ENCODE measurements at places on chromosomes 4 and X. TPM values are rescaled to one million over a fixed set of nuclear protein-coding genes. Genes with fewer than 3 reads are reported as not detected.
A peak's percentile ranks its signal among the peaks of the same experiment; 100 is the strongest.

DNA sequence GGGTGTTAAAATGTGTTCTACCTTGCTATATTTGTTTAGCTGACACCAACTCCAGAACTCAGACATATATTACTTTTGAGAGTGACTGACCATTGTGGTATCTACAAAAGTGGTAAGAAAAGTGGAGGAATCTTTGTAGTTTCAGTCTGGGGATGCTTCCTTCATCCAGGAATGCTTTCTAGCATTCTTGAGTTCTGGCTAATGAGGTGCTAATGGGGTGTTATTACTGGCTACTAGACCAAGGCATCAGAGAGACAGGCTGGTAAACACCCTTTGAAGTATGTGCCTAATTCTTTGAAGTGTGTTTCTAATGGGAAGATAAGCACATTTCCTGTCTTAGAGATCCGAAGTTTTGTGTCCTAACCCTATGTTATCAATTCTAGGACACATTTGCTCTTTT lies 310.4 kb downstream of the SPRY1 start:
- no peaks in the 10 kb centered on the region for H3K36me3 ChIP-seq
- H3K4me3 ChIP-seq = no peak overlapping the region
- H3K27me3 ChIP-seq = no peaks in the 10 kb centered on the region
- no peak for DNase-seq
- H3K4me1 ChIP-seq = no peaks in the 10 kb centered on the region

DNA sequence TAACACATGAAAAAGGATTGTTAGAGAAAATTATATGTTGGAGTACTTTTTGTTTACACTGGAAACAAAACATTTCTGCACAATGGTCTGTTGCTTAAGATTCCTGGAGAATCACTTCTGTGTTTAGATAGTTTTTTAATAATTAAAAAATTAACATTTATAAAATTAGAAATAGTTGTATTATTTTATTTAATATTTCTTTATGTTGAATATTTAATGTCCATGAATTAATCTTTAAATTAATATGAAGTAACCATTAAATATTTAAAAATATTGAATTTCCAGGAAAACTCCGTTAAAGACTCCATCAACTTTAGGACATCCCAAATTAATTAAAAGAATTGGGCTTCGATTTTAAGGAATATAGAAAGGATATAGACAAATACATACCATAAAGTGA lies 797.1 kb upstream of the GALNTL6 start:
- no peak overlapping the region for H3K27ac ChIP-seq
- no peaks in the 10 kb centered on the region for H3K4me1 ChIP-seq
- no peak overlapping the region for H3K4me3 ChIP-seq
- H3K27me3 ChIP-seq = no peaks in the 10 kb centered on the region
- H3K36me3 ChIP-seq = no peaks in the 10 kb centered on the region

GRCh38 chrX:110284159-110284558 lies 33.7 kb downstream of the AMMECR1 start:
- H3K4me3 ChIP-seq = no peak overlapping the region
- H3K27me3 ChIP-seq = no peaks in the 10 kb centered on the region

- no peak for DNase-seq
- H3K27me3 ChIP-seq = no peaks in the 10 kb centered on the region
- peaks cover 58% of the 10 kb centered on the region for H3K4me1 ChIP-seq
- peak overlapping the region; percentile 77 for H3K27ac ChIP-seq
These were observed 518.6 kb downstream of the RPA4 start for GRCh38 chrX:97402333-97402732.

DNA sequence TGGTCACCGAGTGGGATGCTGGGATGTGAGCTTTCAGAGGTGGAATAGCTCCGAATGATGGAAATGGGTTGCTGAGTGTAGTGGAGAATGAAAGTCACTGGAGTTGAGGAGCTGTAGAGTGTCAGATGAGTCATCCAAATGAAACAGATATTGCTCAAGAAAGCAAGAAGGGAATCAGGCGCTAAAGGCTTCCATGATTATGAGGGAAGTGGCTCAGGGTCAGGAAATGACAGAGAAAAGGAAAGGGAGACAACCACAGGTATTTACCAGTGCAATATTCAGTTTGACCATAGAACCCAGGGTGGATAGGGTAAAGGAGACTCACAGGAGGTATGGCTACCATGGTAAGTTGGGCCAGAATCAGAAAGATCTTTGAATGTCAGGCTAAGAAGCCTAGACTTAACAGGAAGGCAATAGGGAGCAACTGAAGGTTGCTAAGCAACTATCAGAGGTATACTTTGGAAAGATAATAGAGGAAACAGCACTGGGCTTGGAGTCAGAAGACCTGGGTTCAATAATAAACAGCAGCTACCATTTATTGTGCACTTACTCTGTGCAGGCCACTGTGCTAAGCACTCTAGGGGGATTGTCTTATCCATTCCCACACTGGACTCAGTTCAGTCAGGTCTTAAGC lies 11.7 kb downstream of the LAS1L start:
- no peaks in the 10 kb centered on the region for H3K27me3 ChIP-seq
- no peaks in the 10 kb centered on the region for H3K4me1 ChIP-seq
- no peak overlapping the region for H3K4me3 ChIP-seq
- peaks cover 47% of the 10 kb centered on the region for H3K36me3 ChIP-seq
- no peak overlapping the region for H3K27ac ChIP-seq

Gene RHOXF2
- not detected for total RNA-seq

Gene DCUN1D4
- total RNA-seq = 31.5 TPM

- H3K4me1 ChIP-seq = peaks cover 12% of the 10 kb centered on the region
- H3K4me3 ChIP-seq = peak within 1 kb of the TSS; percentile 88
- peaks cover 8% of the 10 kb centered on the region for H3K27me3 ChIP-seq
- peak within 1 kb of the TSS; percentile 92 for H3K27ac ChIP-seq
- peak; percentile 46 for DNase-seq
These were observed at the start of gene NUDT11 for GRCh38 chrX:51496501-51497291. NUDT11 (minus strand) TSS chrX:51496592; CDS start chrX:51496444, 148 bp downstream.

DNA sequence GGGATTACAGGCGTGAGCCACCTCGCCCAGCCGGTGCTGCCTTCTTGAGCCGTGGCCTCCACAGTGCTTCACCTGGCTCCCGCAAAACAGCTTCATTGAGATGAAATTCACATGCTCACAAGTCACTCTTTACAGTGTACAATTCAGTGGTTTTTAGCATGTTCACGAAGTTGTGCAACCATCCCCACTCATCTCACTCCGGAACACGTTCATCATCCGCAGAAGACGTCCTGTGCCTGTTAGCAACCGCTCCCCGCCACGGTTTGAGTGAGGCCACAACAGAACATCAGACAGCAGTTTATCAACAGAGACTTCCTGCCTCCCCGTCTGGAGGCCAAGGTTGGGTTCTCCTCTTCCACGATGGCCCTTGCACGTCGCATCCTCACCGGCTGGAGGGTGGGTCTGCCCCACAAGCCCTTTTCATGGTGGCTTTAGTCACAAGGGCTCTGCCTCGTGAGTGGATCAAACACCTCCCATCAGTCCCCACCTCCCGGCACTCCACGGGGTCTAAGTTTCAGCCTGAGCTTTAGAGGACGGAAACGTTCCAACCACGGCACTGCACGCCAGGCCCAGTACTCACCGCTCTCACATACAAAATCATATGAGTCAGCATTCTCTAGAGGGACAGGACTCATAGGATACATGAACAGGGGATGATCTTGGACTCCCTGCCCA lies 29.6 kb upstream of the SPON2 start:
- peaks cover 40% of the 10 kb centered on the region for H3K4me1 ChIP-seq
- no peaks in the 10 kb centered on the region for H3K27me3 ChIP-seq
- peaks cover 32% of the 10 kb centered on the region for H3K36me3 ChIP-seq
- peak; percentile 84 for DNase-seq

GRCh38 chr4:157992038-157992705 lies 180.7 kb downstream of the GASK1B start:
- DNase-seq = no peak
- no peak overlapping the region for H3K4me3 ChIP-seq
- H3K4me1 ChIP-seq = no peaks in the 10 kb centered on the region
- no peaks in the 10 kb centered on the region for H3K36me3 ChIP-seq
- H3K27me3 ChIP-seq = no peaks in the 10 kb centered on the region

DNA sequence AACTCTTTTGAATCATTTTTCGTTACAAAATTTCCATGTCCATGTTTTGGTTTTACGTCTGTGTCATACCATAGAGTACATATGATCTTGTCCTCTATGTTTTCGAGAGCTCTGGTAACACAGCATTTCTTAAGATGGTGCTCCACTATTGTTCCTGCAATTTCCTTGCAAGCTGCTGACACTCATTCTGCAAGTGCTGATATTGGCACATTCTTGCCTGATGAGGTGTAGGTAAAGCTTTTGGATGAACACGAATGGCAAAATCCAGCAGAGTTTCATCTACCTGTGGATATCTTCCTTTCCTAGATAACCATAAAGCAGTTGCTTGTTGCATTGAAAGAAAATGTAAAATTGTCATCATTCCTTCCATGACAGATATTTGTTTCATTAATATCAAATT lies 41.3 kb downstream of the MAGEB17 start:
- H3K4me3 ChIP-seq = no peak overlapping the region
- H3K27ac ChIP-seq = no peak overlapping the region
- H3K4me1 ChIP-seq = no peaks in the 10 kb centered on the region
- DNase-seq = no peak
- no peaks in the 10 kb centered on the region for H3K36me3 ChIP-seq

Gene USP17L24
- not detected for total RNA-seq

DNA sequence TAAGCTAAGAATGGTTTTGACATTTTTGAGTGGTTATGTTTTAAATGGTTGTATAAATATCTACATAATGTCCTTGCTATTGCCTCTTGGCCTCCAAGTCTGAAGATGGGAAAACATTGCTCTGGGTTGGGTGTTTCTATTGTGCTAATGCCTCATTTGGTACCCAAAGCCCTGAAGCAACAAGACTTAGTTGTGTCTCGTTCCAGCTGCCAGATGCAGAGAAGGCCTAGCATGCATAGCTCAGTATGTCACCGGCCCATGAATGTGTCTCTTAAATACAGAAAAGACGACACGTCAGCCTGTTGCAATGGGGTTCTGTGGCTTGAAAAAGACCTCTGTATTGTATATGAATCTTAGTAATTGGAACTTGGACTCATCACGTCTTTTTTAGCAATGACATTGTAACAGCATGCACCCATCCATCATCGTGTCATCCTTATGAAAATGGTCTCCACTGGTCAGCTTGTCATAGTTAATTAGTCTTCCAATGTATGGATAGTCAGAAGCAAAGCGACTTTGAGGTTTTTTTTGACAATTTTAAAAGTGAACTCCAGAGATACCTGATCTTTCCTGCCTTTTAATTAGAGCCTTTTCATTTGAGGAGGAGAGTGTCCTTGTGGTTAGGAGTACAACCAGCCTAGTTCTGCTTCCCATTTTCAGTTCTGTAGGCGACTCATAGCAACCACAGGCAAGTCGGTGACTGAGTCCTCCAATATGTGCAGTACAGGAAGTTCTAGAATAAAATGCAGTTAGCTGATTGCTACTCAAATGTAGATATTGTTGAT lies 126.4 kb upstream of the GATB start:
- DNase-seq = no peak
- H3K27ac ChIP-seq = no peak overlapping the region
- H3K4me3 ChIP-seq = no peak overlapping the region
- peaks cover 24% of the 10 kb centered on the region for H3K4me1 ChIP-seq
- no peaks in the 10 kb centered on the region for H3K36me3 ChIP-seq

DNA sequence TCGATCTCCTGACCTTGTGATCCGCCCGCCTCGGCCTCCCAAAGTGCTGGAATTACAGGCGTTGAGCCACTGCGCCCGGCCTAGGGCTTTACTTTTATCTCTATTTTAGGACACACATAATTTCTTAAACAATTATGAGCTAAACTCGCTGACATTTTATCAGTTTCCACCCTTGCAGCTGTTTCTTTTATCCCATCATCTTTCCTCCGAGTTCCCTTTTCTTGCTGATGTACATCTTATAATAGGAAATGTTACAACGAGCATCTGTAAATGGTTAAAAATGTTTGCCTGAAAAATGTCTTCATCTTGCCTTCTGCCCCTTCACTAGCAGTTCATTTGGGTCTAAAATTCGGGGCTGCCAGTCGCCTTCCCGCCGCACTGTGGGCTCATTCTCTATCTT lies 41.2 kb downstream of the ZFYVE28 start:
- no peak overlapping the region for H3K27ac ChIP-seq
- H3K27me3 ChIP-seq = no peaks in the 10 kb centered on the region
- H3K4me1 ChIP-seq = no peaks in the 10 kb centered on the region
- no peak overlapping the region for H3K4me3 ChIP-seq
- H3K36me3 ChIP-seq = peaks cover 3% of the 10 kb centered on the region

DNA sequence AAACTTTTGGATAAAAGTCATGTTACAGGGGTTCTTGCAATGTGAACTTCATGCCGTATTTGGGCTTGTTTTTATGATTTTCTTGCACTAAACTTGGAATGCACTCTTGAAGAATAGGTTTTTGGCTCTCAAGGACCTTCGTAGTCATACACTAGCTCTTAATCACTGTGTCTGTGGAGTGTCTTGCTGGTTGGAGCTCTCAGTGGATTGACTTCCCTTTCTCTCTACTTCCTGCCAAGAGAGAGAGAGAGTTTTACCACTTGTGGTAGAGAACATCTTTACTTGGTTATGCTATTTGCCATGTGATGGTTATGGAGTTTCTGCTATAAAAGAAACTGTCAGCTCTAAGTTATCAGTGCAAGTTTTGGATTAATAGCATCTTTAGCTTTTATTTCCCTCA lies 112.4 kb downstream of the BMPR1B start:
- no peak overlapping the region for H3K27ac ChIP-seq
- H3K4me3 ChIP-seq = no peak overlapping the region
- no peaks in the 10 kb centered on the region for H3K27me3 ChIP-seq

GRCh38 chr4:76513482-76513881 lies 78.5 kb downstream of the SHROOM3 start:
- no peak for DNase-seq
- H3K27me3 ChIP-seq = peaks cover 5% of the 10 kb centered on the region
- H3K4me1 ChIP-seq = no peaks in the 10 kb centered on the region
- no peaks in the 10 kb centered on the region for H3K36me3 ChIP-seq

- no peak overlapping the region for H3K4me3 ChIP-seq
- no peaks in the 10 kb centered on the region for H3K27me3 ChIP-seq
- no peak for DNase-seq
- no peak overlapping the region for H3K27ac ChIP-seq
These were observed 10.9 kb upstream of the HSFX1 start for GRCh38 chrX:149762696-149763614.

- no peaks in the 10 kb centered on the region for H3K27me3 ChIP-seq
- no peak for DNase-seq
- H3K27ac ChIP-seq = no peak overlapping the region
These were observed 44.1 kb downstream of the TEC start for GRCh38 chr4:48225368-48226141.

DNA sequence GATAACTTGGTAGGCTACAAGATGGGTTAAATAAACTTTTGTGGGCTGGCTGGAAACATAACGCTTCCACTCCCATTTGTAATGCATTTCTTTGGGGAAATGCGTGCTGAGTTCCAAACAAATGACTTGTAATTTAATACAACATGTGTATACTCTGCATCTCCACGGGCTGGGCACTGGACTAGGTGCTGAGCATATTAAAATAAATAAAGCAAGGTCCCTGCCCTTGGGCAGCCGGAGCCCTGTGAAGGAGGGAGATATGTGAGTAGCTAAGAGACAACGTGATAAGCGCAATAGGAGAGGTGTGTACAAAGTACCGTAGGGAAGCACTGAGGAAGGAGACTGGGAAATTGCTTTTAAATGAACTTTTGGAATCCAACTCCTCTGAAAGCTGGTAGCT lies 147.2 kb upstream of the RBPJ start:
- H3K4me1 ChIP-seq = peaks cover 38% of the 10 kb centered on the region
- H3K36me3 ChIP-seq = no peaks in the 10 kb centered on the region
- no peak for DNase-seq

Gene LANCL3
- 0.16 TPM for total RNA-seq

- no peaks in the 10 kb centered on the region for H3K4me1 ChIP-seq
- no peak overlapping the region for H3K4me3 ChIP-seq
- no peak for DNase-seq
- no peaks in the 10 kb centered on the region for H3K36me3 ChIP-seq
These were observed 106.0 kb upstream of the ARHGAP24 start for GRCh38 chr4:85368932-85369331.

Gene ZMAT1
- total RNA-seq = 1.7 TPM
